ENCODE measurements at places on chromosomes 13 and 19.

DNA sequence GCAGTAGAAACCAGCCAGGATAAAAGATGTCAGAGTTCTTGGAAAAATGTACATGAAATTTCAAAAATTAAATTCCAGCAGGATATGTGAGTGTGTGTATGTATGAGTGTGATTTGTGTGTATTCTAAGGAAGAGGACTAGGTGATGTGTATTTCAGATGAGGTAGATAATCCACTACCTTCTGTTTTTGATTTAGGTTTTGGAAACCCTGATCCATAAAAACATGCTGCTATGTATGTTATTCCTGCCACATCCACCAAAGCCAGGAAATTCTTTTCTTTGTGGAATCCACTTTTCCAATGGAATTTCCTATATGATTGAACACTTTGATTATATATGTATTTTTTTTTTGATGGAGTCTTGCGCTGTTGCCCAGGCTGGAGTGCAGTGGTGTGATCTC is 276.9 kb downstream of the UQCRFS1 start:
- DNase-seq, result peak; percentile 49

DNA sequence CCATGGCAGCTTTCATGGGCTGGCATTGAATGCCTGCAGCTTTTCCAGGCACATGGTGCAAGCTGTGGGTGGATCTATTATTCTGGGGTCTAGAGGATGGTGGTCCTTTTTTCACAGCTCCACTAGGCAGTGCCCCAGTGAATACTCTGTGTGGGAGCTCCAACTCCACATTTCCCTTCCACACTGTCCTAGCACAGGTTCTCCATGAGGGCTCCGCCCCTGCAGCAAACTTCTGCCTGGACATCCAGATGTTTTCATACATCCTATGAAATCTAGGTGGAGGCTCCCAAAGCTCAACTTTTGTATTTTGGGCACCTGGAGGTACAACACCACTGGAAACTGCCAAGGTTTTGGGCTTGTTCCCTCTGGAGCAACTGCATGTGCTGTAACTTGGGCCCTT is 450.6 kb downstream of the LMO7 start:
- DNase-seq, result no peak

DNA sequence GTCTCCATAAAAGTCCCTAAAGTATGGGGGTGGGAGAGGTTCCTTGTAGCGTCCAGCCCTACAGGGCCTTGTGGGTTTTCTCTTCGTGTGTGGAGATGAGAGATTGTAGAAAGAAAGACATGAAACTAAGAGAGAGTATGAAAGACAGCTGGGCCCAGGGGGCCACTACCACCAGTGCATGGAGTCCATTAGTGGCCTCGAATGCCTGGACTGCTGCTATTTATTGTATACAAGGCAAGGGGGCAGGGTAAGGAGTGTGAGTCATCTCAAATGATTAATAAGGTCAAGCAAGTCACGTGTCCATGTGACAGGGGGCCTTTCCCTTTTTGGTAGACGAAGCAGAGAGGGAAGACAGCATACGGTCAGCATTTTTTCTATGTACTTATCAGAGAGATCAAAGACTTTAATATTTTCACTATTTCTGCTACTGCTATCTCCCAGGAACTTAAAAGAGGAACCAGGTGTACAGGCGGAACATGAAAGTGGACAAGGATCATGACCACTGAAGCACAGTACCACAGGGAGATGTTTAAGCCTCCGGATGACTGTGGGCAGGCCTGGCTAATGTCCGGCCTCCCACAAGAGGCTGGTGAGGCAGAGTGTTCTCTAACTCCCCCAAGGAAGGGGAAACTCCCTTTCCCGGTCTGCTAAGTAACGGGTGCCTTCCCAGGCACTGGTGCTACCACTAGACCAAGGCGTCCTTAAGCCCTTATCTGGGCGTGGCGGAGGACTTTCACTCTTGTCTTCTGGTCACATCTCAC is 25.5 kb downstream of the FGF21 start:
- DNase-seq, result no peak

DNA sequence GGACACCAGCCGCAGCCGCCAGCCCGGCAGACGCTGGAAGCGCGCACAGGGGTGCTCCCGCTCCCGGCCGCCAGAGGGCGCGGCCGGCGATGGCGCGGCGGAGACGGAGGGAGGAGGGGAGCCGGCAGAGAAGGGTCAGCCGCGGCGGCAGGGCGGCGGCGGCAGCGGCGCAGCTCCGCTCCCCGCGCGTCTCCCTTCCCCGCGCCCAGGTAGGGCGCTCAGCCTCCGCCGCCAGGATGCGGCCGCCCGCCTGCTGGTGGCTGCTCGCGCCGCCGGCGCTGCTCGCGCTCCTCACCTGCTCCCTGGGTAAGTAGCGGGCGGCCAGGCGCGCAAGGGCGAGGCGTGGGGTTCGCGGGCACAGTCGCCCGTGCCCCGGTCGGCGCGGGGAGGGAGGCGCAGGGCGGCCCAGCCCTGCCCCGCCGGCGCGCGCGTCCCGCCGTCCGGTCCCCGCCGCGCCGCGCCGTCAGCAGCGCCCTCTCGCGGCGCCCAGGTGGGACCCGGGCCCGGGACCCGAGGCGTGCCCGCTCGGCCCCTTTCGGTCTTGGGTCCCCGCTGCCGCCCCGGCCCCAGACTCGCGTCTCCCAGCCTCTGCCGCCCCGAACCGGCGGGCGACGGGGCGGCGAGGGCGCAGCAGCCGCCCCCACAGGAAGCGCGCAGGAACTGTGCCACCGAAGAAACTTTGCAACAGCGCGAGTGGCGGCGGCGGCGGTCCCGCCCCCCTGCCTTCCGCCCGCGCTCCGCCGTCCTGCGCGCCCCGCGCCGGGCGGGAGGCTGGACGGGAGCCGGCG is at the start of gene B3GLCT:
Gene B3GLCT, plus strand, starts transcription at position 127 of the 788 bp plus-strand sequence. Its CDS starts 110 bp downstream, at position 237.
- peak; percentile 36 for DNase-seq

- DNase-seq, result no peak
Measured at GRCh38 chr19:14320253-14320652, 61.0 kb upstream of the ADGRE5 start.

DNA sequence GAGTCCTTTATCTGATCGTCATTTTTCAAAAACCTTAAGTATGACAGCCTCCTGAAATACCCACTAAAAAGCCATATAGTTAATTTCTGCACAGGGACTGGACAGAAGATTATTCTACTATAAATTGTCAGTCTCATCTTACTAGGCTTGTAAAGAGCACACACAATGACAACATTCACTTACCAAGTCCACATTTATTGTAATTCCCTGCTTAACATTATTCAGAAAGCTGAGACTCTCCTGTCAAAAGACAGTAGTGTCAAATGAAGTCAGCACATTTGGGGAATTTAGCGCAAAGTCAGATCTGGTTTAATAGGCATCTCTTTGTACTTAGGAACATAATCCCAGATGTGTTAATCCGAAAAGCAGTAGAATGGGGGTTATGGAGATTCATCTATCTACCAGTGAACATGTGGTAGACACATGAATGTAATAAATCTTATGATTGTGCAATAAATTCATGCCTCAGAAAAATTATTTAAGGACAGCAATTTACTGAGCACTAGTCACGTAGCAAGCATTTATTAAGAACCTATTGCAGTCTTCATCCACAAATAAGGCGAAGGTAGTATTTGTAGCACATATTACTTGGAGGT is 224.6 kb upstream of the GPC6 start:
- peak; percentile 68 for DNase-seq

DNA sequence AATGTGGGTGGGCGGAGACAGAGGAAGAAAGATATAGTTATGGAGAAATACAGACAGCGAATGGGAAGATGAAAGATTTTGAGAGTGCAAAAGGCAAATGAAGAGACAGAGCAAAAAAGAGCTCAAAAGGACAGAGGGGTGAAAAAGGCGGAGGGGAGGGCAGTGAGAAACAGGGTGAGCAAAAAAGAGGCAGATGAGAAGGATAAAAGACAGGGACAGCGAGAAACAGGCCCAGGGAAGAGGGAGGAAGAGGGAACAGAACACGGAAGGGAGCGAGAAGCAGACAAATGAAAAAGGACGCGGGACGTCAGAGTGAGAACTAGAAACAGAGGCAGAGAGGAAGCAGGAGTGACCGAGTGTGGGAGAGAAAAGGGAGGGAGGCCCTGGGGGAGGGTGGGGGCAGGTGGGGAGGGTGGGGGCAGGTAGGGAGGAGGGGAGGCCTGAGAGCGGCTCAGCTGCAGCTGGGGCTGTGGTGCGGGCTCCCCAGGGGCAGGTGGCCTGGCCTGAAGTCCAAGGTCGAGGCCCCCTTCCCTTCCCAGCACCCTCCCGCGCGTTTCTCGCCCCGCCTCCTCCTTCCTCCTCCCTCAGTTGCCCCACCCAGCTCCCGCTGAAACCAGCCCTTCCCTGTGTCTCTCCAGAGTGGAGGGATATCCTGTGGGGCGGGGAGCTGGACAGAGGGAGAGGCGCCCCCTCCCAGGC is 2.9 kb downstream of the KLK1 start:
- no peak for DNase-seq

- no peak for DNase-seq
Measured at GRCh38 chr19:15556634-15557181, 48.4 kb downstream of the CYP4F22 start.

- DNase-seq, result no peak
Measured at GRCh38 chr13:69955271-69955670, 152.4 kb upstream of the ATXN8OS start.

GRCh38 chr13:71858647-71859046 is 8.4 kb downstream of the DACH1 start:
- DNase-seq, result no peak

DNA sequence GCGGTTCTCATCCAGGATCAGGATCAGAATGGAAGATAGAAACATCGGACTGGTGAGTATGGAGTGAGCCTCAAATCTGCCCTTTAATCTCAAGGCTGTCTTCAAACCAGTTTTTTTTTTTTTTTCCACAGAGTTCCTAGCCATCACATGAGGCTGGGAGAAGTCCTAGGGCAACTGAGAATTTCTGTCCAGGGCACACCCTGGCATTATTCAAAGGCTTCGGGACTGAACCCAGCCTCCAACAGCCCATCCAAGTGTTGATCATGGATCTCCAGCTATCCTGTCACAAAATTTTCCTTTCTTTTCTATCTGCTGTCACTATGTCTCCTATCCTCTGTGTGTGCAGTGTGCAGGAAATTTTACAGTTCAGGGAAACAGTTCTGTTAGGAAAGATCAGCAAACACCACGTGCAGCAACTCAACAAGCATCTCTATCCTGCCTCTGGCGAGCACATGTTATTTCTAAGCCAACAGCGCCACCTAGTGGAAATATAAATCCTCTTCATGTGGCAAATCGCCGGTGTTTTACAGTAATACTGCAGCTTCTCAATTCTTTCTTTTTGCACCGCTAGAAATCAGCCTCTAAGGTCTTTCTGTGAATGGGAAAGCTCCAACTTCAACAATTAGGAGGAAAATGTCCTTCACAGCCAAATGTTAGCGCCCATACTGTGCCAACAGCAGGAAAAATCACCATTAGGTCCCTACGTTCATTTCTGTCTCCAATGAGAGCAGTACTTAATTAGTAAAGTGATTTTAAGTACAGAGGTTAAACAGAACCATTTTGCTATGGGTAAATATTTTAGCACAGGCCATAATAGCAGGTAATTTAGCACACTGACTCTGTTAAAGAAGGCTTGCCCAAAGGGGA is 21.4 kb upstream of the ZNF181 start:
- DNase-seq, result peak; percentile 15

DNA sequence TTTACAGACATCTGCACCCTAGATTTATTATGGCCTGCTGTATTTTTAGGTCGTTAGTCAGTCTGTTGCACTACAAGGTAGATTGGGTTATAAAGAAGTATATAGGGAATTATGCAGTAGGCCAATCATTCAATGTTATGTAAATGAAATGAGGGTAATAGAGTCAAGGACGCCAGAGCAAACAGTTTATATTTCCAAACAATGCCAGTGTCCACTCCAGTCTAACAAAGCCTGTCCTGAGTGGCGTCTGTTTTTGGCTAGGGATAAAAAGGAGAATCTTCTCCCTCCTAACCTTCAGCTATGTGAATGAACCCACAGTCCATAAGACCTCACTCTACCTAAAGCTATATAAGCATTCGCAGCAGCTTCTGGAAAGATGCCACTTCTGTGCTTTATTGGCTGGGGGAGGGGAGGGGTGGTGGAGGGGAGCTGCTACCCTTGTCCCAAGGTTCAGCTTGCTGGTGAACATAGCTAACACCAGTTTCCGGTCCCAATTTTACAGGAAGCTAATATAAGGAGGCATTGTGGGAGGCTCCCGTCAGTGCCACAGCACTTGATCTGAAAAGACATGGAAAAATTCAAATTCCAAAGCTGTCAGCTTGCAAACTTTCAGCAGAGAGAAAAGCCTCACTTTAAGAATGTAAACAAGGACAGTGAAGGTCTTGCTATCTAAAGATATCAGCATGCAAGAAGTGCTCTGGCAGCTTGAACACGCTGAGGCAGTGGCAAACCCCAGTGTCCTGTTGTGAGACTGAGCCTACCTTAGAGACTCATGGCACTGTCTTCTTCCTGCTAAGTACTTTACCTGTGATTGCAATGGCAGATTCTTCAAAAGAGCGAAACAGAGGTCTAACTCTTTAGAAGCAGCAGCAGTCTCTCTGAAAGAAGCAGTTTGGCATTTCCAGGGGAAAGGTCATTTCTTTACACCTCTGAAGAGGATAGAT is 369.9 kb downstream of the PCDH9 start:
- DNase-seq, result no peak

- DNase-seq, result no peak
Measured at GRCh38 chr19:4185413-4186086, 3.1 kb downstream of the ANKRD24 start.

DNA sequence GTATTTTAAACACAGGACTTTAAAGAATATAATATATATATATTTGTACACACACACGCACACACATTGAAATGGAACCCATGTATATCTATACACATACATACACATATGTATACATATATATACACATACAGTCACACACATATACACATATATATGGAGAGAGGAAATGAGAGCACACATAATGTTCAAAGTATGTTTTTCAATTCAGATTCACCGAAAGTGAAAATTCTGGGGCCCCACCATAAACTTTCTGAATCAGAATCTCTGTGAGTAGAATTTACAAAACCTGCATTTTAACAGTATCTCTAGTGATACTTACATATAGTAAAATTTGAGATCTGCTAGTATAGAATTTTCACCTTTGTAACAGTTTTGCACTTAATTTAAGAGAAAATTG is 60.4 kb upstream of the OBI1 start:
- DNase-seq, result no peak

DNA sequence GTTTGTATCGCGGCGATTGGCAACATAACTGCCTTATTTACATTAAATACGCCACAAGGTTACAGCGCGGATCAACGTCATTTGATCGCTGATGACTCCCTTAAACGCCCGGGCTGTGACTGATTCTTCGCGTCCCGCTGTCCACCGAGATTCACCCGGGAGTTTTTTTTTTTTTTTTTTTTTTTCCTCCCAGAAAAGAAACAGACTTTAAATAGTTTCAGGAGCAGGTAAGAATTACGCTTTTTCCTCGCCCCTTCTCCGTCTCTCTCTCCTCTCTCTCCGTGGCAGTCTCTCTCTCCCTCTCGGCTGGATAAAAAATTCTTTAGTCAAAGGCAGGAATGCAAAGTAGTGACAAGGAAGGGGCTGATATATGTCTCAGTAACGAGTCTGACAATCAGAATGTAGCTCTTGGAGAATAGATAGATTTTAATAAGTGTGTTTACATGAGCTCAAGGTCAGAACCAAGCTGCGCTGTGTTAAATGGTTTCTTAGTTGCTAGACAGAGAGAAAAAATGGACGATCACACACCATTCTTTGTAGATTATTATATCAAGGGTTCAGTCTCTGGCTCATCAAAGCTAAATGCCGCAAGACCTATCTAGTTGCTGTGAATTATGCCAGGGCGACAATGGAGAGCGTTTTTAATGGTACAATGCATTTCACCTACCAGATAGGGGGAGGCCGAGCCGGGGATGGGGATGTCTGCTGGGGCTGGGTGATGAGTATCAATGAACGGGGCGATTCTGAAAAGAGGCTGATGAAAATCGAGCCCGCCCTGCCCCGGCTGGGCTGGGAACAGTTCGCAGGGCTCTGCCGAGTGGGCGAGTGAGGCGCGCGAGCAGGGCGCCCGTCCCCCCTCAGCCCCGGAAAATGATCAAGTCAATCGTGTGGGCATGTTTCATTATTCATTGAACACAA is 147.2 kb upstream of the ZNF536 start:
- DNase-seq, result no peak

Measured in fibroblast of skin of left biceps (primary cell).